Vagina (tissue), 2 donors: ENCODE measurements at places on chromosomes 7 and 10. TPM values are rescaled to one million over a fixed set of nuclear protein-coding genes. Genes with fewer than 3 reads are reported as not detected.

- no peak for DNase-seq
These were observed 67.1 kb downstream of the AOAH start for GRCh38 chr7:36657036-36657660.

- DNase-seq = no peak
These were observed 30.7 kb downstream of the ZRANB1 start for GRCh38 chr10:124972637-124973036.

GRCh38 chr7:11833431-11833830 lies 1.4 kb upstream of the THSD7A start:
- no peak for DNase-seq

DNA sequence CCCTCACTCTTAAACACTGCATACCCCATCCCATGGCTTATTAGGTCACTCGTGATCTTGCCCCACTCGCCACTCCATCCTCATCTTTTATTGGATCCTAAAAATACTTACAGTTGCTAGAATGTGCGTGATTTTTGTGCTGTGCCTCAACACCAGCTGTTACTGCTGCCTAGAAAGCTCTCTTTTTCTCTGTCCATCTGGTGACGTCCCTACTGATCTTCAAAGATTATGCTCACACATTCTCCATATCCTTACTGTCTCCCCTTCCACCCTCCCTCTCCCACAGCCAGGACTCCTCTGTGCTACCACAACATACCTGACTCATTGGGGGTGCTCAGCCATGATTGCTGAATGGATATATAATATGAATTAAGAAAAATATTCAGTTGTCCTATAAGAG lies 42.0 kb downstream of the CDK6 start:
- DNase-seq = no peak

DNA sequence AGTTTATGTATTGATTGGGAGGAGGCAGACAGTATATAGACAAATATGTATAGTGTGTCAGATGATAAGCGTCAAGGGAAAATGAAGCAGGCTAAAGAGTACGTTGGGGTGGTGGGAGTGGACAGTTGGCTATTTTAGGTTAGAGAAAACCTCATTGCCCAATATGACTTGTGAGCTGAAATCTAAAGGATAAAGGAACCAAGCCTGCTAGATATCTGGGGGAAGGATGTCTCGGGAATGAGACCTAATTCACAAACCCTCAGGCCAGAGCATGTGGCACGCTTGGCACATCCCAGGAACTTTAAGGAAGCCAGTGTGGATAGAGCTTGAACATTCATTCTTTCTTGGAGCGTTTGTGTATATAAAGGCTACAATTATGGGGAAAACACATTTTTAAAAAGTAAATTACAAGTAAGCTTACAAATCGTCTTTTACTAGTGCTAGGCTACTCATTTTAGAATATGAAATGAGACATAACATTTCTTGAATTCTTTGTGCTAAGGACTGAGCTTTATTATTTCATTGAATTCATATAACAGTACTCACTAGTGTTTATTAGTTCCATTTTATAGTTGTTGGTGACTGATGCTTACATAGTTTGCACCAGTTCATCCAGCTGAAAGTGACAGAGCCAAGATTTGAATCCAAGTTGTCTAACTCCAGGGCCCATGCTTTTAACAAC lies 9.7 kb downstream of the FHIP2A start:
- no peak for DNase-seq

PCBD1 gene
- total RNA-seq = 36.8 TPM

LIPN gene
- not detected for total RNA-seq

ASIC3 gene
- total RNA-seq = 3.7 TPM

C10orf143 gene
- total RNA-seq = 0.74 TPM

TAS2R3 gene
- 1.5 TPM for total RNA-seq
